ENCODE measurements at places on chromosomes 3 and 15.

- no peak for DNase-seq
Measured at GRCh38 chr3:129633751-129634481, 27.4 kb upstream of the PLXND1 start.

GRCh38 chr3:37586280-37586679 is 275.4 kb upstream of the CTDSPL start:
- no peak for DNase-seq

- no peak for DNase-seq
Measured at GRCh38 chr3:10644189-10644588, 138.8 kb upstream of the ATP2B2 start.

DNA sequence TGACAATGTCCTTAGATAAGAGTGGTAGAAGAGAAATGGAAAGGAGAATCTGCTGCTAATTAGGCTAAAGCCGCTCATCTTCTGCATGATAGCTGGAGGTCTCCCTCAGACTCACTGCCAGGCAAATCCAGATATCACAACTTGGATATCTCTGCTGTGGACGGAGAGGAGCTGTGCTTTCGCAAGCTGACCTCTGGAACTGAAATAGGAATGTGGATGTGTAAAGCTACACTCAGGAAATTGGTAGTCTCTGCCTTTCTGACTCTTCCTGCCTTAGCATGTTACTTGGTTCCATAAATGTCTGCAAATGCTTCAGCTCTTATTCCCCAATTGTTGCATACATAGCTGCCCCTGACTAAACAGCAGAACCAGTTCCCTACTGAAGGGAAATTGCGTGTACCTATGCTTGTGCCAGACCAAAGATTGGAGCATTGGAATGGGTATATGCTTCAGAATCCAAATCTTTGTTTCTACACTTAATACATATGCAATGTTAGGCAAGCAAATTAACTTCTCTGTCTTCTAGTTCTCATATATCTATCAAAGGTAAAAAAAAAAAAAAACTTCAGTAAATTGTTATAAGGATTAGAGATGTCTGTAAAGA is 74.7 kb upstream of the ROBO2 start:
- DNase-seq: no peak

- no peak for DNase-seq
Measured at GRCh38 chr3:117322866-117323265, 613.3 kb downstream of the TUSC7 start.

DNA sequence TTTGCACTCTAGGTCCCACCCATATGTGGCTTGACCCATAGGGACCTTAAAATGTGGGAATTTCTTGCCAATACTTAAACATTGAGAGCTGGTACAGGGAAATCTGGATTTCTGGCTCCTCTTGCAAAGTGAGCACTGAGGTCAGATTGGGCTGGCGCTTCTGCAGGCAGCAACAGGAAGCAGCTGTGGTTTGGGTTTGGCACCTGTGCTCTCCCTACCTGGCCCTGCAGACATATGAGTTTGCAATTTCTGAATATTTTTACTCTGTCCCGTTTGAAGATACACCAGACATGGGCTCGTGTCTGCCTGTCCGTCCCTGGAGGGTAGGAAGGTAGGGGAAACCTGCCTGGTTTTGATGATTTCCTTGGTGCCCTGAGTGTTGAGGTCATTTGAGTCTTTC is 74.8 kb upstream of the SEC13 start:
- peak; percentile 16 for DNase-seq

DNA sequence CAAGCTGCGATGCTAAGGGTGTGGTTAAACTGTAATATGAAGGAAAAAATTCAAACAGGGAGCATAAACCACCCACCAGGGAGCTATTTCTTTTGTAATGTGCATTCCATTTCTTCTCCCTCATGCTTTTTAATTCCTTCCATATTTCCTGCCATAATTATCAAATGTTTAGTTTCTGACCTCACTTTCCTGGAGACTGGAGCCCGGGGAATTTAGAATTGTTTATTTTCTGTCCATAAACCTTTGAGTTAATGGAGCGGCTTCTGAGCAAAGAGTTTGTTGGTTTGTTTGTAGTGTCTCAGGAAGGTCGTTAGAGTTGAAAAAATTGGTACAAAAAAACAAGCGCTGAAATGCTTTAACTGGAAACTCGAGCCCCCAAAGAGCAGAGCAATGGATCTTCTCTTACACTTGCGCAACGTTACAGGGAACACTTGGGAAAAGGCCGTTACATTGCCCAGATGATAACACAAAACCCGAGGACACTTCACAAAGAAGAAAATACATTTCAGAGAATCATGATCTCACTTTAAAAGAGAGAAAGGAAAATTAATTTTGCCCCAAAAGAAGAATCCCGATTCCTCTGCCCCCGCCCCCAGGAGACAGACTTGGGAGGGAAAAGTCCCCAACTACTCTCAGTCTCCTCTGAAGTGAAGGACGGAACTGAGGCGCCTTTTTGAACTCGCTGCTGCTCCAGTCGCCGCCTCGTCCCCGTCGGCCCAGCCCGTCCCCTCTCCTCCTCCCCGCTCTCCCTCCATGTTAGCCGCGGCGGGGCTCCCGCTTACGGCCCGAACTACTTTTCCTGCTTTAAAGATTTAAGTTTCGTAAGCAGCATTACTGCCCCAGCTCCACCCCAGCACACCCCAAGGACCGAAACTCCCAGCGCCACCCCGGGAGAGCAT is 842 bp downstream of the FSTL1 start:
- peak; percentile 19 for DNase-seq

DNA sequence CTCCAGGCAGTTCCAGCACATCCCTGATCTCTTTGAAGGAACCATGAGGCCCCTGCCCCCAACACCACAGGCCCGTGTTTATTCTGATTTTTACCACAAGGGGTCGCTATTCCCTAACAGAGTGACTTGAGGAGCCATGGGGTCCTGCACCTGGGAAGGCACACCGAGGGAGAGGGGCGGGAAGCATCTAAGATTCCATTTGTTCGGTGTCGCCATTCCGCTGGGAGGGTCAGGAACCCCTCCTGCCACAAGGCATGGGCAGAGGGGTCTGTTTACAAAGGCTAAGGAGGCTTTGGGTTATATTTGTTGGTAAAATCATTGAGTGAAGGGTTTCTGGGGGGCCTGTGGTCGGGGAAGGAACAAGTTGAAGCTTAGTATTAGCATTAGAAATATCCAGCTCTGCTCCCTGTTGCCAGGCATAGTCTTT is 77.1 kb downstream of the WDR76 start:
- DNase-seq: peak; percentile 45
